ENCODE measurements at places on chromosomes 7 and 10.
A peak's percentile ranks its signal among the peaks of the same experiment; 100 is the strongest.

GRCh38 chr7:143407287-143408251, 1.1 kb downstream of the EPHA1 start:
- DNase-seq: no peak

GRCh38 chr10:73207883-73208282, 39.2 kb downstream of the DNAJC9 start:
- no peak for DNase-seq

DNA sequence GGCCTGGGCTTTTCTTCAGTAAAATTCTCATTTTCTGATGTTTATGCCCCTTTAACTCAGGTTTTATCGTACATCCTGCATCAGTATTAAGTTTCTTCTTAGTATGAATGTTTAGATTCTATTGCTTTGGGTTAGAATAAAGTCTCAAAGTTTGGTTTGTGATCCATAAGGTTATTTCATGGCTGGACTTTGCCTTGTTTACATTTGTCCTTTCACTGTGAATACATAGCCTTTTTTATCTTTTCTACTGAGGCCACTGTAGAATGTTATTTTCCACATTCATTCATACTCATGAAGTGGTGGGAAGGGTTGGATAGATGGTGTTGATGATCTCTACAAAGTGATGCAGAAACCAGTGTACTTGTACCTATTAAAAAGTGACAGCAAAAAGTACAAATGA, 59.8 kb downstream of the CCSER2 start:
- DNase-seq: no peak

- DNase-seq: no peak
These were observed 595.9 kb upstream of the AUTS2 start for GRCh38 chr7:69002416-69002815.

DNA sequence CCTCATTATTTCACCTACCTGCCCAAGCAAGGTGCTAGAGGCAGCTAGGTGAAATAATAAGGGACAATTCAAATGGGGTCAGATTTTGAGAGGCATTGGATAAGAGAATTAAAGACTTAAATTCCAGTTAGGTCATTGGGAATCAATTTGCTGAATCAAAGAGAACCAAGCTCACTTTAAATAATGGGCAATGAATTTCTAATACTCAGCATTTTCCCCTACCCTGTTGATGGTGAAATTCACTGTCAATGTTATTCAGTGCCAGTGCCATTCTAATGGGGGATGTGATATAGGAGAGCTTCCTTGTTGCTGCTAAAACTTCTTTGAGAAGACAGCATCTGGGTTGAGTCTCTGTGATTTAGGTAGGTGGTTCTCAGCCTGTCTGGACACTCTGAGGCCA, 509.3 kb downstream of the PHTF2 start:
- DNase-seq: no peak

DNA sequence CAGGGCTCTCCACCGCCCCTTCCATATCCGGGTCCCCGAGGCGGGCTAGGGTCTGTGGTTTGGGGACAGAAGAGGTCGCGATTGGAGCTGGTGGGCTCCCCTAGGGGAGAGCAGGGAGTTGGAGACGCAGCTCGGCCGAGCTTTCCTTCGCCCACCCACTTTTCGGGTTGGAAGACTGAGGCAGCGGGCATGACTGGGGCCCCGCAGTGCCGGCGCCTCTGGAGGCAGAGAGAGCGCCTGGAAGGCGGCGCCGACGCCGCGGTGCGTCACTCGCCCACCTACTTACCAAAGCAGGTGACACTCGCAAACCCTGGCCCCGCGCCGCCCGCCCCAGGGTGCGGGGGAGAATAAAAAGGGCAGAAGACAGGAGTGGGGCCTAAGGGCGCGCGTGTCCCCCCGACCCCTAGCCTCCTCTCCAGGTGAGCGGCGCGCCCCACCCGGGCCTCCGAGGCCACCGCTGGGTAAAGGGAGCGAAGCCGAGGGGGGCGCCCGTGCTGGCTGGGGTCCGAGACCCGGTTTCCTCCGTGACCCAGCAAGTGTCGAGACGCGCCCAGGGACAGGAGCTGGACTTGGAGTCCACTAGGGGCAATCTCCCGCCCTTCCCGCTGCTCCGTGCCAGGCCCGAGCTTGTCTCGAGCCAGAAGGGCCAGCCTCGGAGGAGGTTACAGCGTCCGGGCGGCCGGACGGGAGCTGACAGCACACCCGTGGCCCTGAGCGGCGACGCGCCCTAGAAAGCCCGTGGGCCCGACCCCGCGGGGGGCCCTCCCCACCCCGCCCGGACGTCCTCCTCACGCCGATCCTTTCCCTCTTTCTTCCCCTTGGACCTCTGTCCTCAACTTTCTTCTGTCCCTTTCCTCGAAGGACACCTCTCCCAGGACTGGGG, 34.4 kb upstream of the GRID1 start:
- peak; percentile 37 for DNase-seq

DNA sequence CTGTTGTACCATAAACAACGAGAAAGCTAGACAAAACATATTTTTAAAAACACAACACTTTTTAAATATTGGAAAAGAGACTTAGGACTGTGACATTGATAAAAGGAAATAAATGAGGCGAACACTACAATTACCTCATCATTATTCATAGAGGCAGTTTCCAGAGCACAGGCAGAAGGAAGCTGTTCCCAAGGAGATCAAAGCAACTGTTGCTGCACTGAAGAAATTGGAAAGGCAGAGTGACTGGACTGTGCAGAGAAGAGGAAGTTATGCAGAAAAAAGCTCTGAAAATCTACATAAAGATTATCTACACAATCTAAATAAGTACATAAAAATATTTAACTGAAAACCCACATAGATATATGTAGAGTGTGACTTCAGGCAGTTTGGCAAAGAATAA, 32.8 kb downstream of the MYO3A start:
- DNase-seq: no peak

- DNase-seq: no peak
These were observed 104.9 kb downstream of the CDK14 start for GRCh38 chr7:90701021-90701420.

DNA sequence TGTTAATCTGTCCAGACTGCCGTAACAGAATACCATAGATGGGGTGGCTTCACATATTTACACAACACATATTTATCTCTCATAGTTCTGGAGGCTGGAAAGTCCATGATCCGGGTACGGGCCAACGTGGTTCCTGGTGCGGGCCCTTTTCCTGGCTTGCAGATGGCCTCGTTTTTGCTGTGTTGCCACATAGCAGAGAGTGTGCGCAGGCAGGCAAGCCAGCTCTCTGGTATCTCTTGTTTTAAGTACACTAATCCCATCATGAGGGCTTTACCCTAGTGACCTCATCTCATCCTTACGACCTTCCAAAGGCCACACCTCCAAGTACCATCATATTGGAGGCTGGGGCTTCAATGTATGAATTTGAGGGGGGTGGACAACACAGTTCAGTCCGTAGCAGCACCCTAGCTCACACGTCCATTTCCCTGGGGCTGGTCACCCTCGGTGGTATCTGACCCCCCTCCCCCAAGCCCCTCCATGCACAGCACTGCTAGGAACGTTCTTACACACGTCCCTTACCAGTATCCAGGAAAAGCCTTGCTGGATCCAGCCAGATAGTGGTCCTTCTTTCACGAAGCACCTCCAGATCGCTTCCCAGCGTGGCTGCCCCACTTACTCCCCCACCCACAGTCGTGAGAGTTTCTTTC, 21.5 kb downstream of the CUX1 start:
- no peak for DNase-seq

- DNase-seq: no peak
These were observed 80.3 kb upstream of the RET start for GRCh38 chr10:42996588-42996987.

DNA sequence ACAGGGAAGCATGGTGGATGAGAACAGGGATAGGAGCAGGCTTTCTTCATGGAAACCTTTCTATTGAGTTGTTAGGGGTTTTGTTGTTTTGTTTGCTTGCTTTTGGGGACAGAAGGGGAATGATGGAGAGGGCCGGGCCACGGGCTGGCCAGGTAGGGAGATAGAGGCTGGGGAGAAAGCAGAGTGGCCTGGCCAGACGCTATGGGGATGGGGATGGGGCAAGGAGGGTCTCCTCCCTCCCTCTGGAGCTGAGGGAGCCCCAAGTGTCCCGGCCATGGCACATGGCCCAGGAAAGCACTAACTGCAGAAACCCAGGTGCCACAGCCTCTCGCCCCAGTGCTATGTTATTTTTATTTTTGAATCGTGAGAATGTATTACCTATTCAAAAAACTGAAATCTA, 10.0 kb downstream of the AOC1 start:
- no peak for DNase-seq

DNA sequence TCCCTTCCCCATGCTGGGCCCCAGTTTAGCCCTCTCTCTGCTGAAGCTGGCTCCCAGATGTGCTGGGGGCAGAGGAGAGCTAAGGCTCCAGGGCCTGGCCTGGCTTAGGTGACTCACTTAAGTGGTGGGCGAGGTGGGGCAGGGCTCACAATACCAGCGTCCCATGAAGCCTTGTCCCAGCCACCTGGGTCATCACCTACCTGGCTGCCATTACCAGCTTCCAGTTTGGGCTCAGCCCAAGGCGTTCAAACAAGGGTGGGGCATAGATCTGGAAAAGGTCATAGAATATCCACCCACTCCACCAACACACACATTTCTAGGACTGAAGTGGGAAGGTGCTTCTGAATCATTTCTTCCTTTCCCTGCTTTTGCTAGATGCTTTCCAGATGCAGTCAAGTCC, 8.3 kb downstream of the KAZALD1 start:
- no peak for DNase-seq

- DNase-seq: peak; percentile 21
These were observed at the start of gene PLCE1 for GRCh38 chr10:93993782-93994437. Gene PLCE1 (plus strand): TSS chr10:93993931. CDS start chr10:94031047, 37,116 bp downstream.

GRCh38 chr7:33155811-33156210, 26.4 kb downstream of the BBS9 start:
- no peak for DNase-seq

DNA sequence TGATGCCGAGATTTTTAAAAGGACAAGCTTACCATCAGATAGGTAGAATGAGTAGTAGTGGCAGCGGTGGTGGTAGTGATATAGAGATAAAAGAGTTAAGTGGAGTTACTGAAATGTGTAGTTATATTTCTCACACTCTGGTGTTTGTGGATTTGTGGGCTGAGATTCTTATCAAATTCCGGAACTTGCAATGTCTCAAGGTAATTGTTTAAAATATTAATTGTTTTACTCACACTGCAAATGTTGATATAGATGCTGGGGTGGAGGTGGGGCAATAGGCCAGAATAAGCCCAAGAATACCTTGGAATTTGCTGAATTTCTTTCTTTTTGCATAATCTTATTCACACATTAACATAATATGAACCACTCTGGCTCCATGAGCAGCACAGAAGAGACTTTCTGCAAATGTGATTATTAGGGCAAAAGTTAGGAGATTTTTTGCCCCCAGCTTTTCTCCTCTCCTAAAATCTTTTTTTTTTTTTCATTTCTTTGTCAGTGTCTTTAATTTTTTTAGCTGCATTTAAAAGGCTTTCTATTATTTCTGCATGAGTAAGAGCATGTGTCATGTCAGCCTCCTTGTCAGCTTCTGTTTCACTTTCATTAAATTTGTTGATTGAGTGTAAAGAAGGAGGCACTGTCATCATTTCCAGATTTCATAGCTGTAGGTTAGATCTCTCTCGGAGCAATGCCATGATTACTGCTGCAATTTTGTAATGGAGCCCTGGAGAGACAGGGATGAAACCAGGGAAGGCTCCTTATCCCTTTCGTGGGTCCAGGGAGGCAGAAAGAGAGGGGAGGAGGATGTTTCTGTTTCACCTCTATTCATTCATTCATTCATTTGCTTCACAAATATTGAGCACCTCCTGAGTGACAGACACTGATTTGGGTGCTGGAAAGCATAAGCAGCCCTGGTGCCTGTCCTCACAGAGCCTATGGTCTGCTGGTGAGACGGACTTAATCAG, 13.1 kb upstream of the SGMS1 start:
- no peak for DNase-seq

GRCh38 chr10:103557455-103557854, 64.0 kb downstream of the NEURL1 start:
- DNase-seq: no peak

DNA sequence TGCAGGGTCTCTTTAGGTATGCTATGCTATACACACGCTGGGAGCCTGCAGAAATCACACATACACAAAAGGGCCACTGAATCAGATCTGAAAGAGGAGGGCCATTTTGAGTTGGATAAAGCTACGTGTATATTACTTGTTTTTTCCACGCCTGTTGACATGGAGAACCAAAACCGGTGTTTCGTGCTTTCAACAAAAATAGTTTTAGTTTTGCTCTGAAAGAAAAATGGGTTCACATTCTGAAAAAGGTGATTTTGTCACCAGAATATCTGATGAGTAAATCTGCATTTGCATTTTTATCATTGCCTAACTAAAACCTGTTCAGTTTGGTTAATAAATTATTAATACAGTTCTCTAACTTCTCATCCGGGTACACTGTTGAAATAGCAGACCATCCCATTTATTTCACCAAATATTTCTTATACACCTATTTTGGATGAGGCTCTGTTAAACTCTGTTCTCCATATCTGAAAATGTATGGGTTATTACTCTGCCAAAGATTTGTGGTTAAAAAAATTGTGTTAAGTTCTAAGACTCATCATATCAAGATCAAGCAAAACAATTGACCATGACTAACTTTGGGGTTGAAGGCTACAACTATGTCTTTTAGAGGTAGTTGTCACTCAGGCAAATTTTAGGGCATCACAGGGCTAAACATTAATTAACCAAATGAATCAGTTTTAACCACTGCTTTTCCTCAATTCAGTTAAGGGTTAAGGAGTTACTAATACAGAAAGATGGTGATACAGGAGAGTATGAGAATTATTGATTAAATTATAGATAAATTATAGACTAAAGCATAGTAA, 101.2 kb upstream of the RPA3 start:
- no peak for DNase-seq

- peak; percentile 74 for DNase-seq
These were observed 272.8 kb upstream of the IMMP2L start for GRCh38 chr7:111835066-111835465.
